ENCODE measurements at places on chromosomes 16 and 17.

GRCh38 chr16:67163164-67163998, 1.2 kb upstream of the HSF4 start:
- DNase-seq, result no peak

DNA sequence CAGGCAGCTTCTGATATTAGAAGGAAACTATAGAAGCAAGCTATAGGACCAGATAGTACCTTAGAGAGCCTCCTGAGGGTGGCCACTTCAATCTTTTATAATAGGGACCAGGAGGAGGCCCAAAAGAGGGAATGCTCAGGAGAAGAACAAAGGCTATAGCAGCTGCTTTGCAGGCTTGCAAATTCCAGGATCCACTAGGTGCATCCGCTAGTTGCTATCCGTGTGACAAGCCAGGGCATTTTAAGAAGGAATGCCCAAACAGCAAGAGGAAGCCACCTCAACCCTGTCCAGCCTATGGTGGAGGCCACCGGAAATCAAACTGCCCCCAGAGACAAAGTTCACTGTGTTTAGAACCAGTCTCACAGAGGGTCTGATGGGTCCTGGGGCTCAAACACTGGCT, 192.6 kb upstream of the KIF2B start:
- no peak for DNase-seq

DNA sequence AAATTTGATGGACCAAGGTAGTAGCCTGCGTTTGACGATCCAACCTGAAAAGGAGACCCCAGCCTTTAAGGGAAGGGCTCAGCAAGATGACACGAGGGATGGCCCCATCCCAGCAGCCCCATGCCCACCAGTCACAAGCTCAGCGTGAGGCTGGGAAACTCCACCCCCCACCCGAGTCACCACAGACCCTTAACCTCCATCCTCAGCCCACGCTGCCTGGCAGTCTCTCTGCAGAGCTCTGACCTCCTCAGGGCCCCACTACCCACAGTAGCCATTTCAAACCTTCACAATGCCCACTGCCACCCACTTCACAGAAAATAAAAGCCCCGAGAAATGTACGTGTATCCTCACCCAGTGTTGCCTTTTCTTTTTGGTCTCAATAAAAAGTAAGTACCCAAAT, 18.7 kb downstream of the USP36 start:
- DNase-seq, result no peak

GRCh38 chr16:759110-759910, 1.2 kb upstream of the MSLN start:
- DNase-seq, result peak; percentile 89

DNA sequence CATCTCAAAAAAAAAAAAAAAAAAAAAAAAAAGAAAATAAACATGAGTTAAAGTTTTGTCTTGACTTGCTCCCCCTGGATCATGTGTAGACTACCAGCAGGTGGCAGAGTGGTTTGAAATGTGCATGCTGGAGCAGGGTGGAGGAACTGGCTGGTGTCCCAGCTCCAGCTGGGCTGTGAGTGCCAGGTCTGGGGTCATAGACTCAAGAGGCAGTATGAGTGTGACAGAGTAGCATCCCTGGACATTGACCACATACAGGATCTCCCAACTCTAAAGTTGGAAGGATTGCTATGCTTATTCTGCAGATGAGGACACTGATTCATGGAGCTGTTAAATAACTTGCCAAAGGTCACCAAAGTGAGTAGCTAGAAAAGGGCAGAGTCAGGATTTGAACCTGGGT, 198.0 kb upstream of the MPHOSPH6 start:
- no peak for DNase-seq

DNA sequence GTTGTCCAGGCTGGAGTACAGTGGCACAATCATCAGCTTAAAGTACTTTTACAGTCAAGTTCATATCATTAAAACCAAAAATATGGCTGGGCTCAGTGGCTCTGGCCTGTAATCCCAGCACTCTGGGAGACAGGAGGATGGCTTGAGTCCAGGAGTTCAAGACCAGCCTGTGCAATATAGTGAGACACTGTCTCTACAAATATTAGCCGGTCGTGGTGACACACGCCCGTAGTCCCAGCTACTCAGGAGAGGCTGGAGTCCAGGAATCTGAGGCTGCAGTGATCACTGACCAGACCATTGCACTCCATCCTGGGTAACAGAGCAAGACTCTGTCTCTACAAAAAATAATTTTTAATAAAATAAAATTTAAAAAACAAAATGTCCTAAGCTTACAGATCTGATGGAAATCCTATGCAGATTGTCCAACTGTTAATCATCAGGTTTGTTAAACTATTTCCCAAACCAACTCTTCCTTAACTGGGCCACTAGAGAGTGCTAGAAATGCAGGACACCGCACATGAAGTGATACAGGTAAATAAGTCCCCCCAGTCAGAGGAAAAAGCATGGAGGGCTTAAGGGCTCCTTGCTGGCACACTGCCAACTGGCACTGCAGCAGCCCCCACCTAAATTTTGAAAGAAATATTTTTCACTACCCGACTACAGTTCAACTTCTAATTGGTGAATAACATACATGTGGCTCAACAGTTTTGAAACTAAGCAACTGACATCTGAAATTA, 2.8 kb downstream of the USP22 start:
- DNase-seq, result no peak

DNA sequence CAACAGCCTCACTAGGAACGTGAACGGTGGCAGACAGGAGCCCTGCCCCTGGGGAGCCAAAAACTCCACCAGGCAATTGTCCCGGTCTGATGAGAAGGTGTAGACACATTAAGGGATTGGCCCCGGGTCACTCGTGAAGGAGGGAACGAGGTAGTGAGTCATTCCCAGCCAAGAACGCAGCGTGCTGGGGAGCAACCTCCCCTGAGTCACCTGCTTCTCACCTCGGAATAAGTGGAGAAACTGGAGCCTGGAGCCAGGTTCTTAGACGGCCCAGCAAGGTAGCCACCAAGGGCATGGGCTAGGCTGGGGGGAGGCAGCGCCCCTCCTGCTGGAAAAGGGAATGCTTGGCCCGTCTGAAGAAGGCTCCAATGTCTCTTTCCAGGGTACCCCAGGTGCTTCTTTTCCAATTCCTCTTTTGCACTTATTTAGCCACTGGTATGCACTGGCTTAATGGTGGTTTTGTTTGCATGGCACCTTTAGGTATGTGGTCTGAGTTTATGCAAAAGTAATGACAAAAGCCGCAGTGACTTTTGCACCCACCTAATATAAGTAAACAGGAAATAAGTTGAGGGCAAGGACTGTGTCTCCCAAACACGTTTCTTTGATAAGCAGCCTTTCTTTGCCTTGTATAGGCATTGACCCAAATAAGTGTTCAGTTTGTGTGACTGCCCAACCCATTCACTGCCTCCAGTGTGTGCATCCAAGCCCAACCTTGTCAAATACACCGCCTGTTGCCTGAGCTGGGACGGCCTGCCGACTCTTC, 1.8 kb upstream of the HELZ start:
- peak; percentile 83 for DNase-seq

DNA sequence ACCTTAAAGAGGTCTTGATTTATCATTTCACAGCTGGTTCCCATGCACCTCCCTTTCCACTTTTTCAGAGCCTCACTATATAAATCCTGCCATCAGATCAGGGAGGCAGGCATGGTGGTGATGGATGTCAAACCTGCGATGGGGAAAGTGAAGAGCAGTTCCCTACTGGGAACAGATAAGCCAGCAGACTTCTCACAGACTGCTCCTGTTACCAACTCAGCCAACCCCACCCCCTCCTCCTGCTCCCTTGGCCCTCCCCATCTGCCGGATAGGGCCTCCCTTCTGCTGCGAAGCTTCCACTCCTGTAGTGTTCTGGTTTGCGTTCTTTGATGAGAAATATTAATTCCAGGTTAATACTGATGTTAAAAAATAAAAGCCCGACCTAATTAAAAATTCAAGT, 232.1 kb downstream of the STX8 start:
- no peak for DNase-seq
